ENCODE measurements at places on chromosomes 12 and 14.

- no peak for ATAC-seq
Observed at GRCh38 chr14:74932401-74932901, 9.4 kb upstream of the RPS6KL1 start.

GRCh38 chr12:89712706-89713105 lies 4.1 kb upstream of the ATP2B1 start:
- no peak for ATAC-seq

DNA sequence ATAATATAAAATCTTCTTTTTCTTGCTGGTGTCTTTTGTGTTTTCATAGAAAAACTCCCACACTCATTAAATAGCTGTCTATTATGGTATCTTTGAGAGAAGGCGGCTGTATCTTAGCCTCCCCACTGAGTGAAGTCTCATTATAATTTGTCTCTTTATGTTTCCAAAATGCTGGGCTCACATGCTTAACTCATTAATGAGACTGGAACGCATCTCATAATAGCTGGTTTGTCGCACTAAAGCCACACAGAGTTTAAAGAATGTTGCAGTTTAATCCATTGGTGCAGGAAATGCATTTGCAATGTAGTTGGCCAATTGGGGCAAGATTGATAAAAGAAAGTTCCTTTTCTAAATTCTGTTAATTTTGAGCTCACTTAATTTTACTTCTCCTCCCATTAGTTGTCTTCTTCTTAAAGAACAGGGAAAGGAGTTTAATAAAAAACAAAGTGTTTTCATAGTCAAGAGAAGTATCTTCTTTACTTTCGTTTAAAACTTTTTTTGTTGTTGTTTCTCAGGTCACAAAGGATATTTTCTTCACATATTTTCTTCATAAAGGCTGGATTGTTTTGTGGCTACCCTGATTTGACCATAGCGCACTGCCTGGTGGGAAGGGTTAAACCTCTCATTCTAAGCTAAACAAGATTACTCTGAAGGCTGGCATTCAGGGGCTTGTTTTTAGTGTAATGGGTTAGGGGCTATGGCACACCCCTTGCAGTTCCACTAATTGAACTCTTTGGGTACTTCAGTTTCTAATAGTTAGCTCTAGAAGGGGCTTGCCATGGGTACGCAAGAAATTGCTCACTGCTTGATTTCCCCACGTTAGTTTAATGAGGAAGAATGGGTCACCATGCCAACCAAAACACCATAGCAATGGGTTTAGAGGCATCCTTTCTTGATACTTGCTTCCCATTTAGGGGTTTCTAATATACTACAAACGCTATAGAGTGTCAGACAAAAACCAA lies 197.0 kb downstream of the TMTC2 start:
- no peak for ATAC-seq

- ATAC-seq = no peak
Observed at GRCh38 chr12:114926341-114926740, 242.4 kb upstream of the TBX3 start.

DNA sequence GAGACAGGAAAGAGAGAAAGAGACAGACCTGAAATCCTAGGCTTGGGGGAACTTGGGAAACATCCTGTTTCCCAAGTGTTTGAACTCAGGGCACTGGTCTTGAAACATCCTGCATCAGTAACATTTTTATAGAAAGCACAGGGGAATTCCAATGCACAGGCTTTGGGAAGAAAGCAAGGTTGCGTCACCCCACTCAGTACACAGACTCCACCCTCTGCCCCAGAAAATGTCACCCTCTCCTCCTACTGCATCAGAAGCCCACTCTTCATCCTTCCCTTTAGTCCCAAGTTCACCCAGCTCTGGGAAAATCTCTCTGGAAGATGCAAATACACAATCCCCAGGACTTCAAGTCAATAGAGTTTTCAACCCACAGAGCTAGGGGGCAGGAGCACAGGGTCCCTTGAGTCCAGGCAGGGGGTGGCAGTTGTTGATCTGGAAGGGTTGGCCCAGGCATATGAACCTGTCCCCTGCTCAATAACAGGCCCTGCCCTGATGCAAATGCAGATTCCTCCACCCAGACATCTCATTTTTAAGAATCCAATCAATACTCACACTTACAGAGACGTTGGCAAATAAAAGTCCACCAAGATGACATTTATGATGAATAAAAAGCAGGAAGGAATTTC lies 1.7 kb downstream of the RDH16 start:
- ATAC-seq = no peak

DNA sequence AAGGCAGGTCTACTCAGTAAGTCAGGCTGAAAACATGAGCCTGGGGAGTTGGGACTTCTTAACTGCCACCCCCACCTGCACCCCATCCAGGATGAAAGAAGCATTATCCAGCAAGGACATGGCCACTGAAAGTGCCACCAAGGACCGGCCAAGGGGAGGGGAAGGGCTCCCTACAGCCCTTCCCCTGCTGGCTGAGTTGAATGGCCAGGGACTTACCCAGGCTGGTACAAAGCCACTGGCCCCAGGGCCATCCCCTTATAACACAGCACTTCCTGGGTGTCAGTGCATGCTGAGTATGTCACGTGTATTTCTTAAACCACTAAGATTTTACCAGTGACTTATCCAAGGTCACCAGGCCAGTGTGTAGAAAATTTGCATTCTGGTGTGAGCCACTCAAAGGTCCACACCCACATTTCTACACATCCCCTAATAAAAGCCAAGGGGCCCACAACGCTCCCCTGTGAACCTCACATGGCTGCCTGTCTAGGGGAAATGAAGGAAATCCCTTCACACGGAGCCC lies 29.3 kb upstream of the ZFP36L1 start:
- ATAC-seq = peak; percentile 75

DNA sequence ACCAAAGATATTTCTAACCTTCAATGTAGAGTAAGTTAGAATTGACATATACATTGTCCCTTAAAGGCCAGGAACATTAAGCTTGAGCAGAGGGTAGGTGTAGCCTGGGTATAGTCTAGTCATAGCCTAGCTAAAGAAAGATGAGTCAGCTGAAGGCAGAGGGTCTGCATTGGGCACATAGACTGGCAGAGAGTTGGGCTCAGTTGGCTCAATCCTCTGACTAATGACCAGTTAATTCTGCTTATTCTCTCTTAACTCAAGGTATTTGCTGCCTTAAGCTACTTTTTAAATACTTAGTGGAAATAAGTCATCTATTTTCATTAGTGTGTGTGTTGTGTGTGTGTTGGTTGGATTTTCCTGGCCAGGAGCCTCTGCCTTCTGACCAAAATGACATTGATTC lies 467.1 kb downstream of the RAD51B start:
- no peak for ATAC-seq

DNA sequence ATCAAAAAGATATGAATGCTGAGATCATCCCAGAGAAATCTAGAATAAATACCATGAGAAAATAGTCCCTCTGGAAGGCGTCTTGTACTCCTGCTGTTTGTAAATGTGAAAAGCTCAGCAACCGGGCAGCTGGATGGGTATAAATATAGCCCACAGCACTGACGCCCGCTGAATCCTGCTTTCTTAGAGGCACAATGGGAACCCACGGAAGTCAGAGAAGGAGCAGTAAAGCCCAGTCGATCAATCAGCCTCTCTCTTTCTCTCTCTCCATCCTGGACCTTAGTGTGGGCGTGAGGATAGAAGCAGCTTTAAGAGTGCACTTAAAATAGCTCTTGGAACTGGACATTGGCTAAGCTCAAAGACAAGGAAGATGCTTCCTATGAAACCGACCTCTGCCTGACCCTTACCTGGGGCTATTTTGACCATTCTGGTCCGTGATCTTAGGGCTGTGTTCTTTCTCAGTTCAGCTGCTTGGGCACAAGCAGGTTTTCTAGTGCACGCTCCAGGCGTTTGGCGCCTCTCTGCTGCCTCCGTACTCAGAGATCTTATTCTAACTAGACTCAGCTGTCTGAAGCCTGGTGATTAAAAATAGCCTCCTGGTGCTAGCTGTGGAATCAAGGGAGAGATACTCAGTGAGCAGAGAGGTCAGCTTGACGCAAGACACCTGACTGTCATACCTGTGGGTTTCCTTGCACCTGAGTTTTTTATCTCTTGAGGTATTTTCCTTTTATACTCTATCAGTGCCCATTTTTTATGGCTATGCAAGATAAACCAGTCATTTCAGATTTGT lies 144.6 kb downstream of the ETV6 start:
- ATAC-seq = no peak

- no peak for ATAC-seq
Observed at GRCh38 chr14:35229792-35230089, 62.4 kb upstream of the PSMA6 start.

GRCh38 chr12:3125674-3126073 lies 48.5 kb downstream of the TSPAN9 start:
- ATAC-seq = no peak

GRCh38 chr12:121983536-121984210 lies 38.0 kb upstream of the BCL7A start:
- no peak for ATAC-seq

DNA sequence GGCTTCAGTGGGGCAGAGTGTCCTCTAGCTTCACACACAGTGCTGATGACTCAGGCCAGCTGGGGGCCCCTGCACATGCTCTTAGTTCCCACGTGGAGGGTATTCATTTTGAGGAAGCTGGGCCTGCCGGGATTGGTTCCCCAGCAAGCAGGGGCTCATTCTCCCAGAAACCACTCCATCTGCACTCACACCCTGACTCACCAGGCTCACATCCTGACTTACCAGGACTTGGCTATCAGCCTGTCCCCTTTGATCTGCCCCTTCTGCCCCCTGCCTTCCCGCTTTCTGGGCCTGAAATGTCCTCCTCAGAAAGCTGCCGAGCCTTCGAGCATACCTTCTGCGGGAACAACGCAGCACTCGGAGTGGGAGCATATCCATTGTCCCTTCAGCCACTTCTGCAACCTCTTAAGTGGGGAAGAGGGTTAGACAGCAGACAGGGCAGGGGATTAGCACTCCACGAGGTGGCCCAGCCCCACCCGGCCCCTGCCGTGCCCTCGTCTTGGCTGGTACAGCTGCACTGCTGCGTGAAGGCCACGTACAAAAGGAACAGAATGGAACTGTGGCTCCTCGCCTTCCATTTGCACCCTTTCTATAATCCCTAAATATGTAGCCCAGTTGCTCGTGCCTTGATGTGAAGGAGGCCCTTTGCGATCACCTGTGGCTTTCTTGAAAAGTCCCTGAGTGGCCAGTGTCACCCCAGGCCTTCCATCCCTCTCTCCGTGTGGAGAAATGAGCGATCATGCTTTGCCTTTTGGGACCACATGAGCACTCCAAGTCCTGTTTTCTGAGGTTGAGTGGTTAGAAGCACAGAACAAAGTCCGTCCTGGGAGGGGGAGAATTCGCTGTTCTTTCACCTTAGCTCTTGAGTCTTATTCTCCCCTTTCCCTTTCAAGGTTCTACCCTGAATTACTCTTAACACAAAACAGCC lies 26.1 kb downstream of the TPCN1 start:
- no peak for ATAC-seq

- no peak for ATAC-seq
Observed at GRCh38 chr14:73753124-73753886, 39.1 kb upstream of the PNMA1 start.

- no peak for ATAC-seq
Observed at GRCh38 chr14:69676723-69677122, 65.3 kb downstream of the SUSD6 start.

GRCh38 chr12:121095544-121096198 lies 37.0 kb upstream of the P2RX7 start:
- ATAC-seq = peak; percentile 90

- no peak for ATAC-seq
Observed at GRCh38 chr14:53062856-53063255, 90.3 kb downstream of the DDHD1 start.

GRCh38 chr14:79788346-79788745 lies 423.0 kb downstream of the DIO2 start:
- no peak for ATAC-seq

- ATAC-seq = no peak
Observed at GRCh38 chr14:106215229-106215628, 688.8 kb downstream of the TMEM121 start.

GRCh38 chr12:11839091-11839641 lies 189.7 kb downstream of the ETV6 start:
- ATAC-seq = no peak

DNA sequence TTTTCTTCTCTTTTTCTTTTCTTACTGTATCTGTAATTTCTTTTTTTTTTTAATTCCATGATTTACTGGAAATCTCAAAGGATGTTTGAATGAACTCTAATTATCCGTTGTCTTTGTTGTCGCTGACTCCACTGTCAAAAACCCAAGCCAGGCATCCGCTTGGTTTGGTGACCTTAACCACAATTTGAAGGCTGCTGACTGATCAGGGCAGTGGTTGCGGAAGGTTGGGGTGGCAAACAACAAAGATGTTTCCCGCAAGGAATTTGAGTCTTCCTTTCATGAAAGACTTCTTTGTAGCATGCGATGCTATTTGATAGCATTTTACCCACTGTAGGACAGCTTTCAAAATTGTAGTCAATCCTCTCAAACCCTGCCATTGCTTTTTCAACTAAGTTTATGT lies 1013.8 kb downstream of the DIO2 start:
- no peak for ATAC-seq

DNA sequence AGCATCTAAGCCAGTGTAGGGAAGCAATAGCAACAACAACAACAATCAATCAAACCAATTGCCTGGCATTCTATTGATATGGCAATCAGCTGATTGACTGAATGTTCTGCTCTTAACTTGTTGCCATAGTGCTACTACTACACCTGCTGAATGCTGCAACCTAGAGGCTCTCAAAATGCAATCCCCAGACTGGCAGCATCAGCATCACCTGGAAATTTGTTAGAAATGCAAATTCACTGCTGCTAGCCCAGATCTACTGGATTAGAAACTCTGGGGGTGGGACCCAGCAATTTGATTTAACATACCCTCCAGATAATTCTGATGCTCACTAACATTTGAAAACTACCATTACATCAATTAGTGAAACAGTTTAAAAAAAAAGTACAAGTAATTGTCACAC lies 363.6 kb downstream of the SNAPC1 start:
- ATAC-seq = no peak

- peak; percentile 80 for ATAC-seq
Observed at GRCh38 chr14:50396631-50397389, at the start of gene CDKL1. CDKL1 (minus strand) TSS chr14:50396881; CDS start chr14:50395868, 1,013 bp downstream.

DNA sequence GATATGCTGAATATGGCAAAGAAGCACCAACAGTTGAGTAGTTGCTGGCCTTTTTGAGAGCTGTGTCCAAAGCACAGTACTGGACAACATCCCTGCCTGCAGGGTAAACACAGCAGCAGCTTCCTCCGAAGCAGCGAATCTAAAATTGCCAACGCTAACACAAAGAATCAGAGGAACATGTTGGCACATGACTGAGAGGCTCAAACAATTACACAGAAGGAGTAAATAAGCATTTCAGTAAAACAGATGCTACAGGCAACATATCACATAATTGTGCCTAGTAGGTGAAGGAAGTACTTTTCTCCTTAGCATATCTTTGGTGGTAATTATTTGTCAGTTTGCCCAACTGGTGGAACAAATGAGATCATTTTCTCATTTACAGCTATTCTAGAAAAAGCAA lies 52.1 kb downstream of the KICS2 start:
- ATAC-seq = no peak

GRCh38 chr14:101740981-101741380 lies 20.5 kb upstream of the PPP2R5C start:
- no peak for ATAC-seq

GRCh38 chr14:73599499-73599898 lies 7.8 kb downstream of the ACOT4 start:
- no peak for ATAC-seq

- no peak for ATAC-seq
Observed at GRCh38 chr14:60878121-60878520, 102.8 kb downstream of the TRMT5 start.

- ATAC-seq = no peak
Observed at GRCh38 chr12:121719926-121720414, 7.4 kb downstream of the TMEM120B start.

- no peak for ATAC-seq
Observed at GRCh38 chr12:4158306-4158705, 115.3 kb upstream of the CCND2 start.

GRCh38 chr14:73365727-73366126 lies 92.6 kb downstream of the NUMB start:
- ATAC-seq = no peak
